Activated CD4-positive, alpha-beta T cell treated with anti-CD3 and anti-CD28 coated beads, Interleukin-2, amount 10 ng/mL, durations not matched to agents 7 days and 5 days (primary cell): ENCODE measurements at places on chromosomes 16 and 17. TPM values are rescaled to one million over a fixed set of nuclear protein-coding genes. Genes with fewer than 3 reads are reported as not detected.

DNA sequence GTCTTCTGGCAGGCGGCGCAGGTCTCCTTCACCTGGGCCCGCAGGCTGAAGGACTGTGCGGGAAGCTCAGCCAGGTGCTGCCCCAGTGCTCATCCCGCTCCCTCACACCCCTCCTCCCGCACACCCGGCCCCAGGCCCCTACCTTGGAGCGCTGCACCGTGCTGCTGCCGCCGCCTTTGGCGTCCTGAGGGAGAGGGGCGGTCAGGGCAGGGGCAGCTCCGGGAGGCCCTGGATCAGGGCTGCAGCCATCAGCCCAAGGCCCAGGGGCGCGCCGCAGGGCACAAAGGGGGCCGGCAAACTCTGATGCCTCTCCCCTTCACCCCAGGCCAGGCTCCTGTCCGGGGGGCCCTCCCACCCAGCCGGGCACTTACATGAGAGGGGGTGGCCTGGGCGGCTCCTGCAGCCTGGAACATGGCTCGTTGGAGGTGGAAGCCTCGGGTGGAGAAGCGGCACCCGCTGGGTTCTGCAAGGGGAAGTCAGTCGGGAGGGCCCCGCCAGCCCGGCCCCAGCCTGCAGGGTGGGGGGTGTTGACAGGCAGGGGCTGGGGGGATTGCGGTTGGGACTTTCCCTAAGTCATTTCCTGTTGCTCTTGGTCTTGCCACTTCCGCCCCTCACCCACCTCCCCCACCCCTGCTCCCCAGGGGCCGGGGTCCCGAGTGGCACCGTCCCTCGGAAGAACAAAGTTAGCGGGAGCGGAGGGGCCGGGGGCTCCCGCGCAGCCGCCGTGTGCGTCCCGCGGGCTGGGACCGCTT is 863 bp downstream of the LIMD2 start:
- peak; percentile 94 for DNase-seq

DNA sequence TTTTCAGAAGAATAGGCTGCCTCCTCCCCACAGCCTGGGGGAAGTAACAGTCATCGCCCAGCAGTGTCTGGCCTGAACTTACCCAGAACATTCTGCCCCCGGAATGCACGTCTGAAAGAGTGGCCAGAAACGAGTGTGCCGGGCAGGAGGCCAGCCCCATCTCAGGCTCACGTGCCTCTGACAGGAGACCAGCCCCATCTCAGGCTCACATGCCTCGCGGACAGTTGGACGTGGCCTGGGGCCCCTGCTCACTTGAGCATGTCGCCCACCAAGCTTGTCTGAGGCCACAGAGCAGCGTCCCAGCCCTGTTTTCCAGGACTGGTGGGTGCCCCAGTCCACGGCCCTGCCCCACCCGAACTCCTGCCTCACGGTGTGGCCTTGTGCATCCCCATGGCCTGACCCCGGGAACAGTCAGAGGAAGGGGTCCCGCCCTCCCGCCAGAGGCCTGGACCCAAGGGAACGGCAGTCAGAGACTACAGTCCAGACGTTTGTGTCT is 16.3 kb upstream of the CDH15 start:
- DNase-seq = no peak

- no peak for DNase-seq
Measured at GRCh38 chr16:55622930-55623561, 32.7 kb upstream of the SLC6A2 start.

NPIPA5 gene
- 1.0 TPM for total RNA-seq

VTN gene
- total RNA-seq = 0.08 TPM

DNA sequence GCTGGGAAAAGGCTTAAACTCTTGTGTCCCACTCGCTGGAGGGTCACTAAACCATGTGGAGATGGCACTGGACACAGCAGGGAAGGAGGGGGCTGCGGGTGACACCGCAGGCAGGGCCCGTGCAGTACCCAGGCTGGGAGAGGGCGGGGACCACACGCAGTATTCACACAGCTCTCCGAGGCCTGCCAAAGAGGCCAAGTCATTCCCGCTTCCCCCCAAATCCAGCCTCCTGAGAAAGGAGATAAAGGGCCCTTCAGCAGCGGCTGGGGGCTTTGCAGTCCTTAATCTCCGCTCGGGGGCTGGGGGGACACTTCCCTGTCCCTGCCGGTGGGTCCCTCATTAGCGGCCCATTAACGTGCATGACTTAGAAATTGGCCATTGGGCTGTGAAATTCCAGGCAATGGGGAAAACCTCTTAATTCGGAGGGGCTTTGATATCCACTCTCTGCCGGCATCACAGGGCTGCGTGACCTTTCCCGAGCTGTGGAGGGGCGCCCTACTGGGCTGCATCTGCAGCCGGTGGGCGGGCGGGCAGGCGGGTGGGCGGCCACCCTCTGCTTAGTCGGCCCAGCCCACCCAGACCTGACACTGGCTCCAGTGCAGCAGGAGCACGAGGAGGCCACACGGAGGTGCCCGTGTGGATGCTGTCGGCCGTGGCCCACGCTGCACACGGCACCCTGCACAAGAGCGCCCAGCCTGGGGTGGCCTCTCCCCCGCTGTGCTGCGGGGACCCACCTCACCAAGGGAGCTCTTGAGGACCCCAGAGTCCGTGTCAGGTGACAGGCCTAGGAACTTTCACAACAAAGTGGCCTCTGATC is 2.6 kb upstream of the SLC38A8 start:
- DNase-seq = no peak

DNA sequence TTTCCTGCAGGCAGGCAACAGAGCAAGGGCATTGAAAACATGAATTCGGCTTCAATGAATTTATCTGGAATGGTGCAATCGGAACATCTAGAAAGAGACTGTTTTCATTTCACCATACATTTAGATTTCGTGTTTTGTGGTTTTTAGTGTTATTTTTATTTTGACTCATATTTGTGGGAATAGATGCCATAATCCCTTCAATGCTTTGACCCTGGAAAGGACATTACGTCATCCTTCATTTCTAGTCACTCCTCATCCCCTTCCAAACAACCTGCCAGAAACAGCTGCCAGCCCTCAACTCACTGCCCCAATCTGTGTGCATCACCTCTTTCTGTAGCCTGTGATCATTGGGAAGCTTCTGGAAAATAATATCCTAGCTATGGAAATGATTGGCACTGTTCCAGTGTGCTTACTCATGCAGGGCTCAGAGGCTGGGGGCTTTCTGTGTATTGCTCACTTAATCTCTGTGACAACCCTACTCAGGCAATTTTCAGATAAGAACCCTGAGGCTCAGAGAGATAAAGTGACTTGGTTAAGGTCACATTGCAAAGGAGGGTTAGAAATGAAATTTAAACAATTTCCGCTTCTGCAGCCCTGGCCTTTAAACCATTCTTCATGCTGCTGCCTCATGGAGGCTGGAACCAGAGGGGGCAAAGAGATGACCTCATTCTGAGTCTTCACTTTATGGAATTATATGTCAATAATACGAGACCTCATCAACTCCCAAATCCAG is 9.5 kb upstream of the KSR1 start:
- no peak for DNase-seq

DNA sequence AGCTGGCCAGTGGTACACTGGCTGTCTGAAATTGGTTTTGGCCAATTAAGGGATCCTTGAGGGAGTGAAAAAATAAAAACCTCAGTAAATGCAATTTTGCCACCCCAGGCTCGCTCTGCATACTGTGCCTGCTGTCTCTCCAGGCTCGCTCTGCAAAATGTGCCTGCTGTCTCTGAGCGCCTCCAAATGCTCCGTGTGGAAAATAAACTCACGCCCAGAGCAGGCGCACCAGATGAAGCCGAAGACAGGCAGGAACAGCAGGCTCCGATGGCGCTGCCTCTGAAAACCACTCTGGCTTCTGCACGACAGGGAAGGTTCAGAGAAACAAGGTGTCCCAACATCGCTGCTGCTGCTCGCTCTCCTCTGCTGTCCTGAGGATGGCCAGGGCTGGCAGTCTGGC is 29.1 kb downstream of the SNN start:
- no peak for DNase-seq
